Diencephalon (tissue), 1 donor: ENCODE measurements at places on chromosomes 4 and X. TPM values are rescaled to one million over a fixed set of nuclear protein-coding genes. Genes with fewer than 3 reads are reported as not detected.

The RBM47 gene
- total RNA-seq = 3.5 TPM

The TRPC5OS gene
- 0.23 TPM for total RNA-seq

The SSX3 gene
- not detected for total RNA-seq

The C4orf36 gene
- total RNA-seq = 3.2 TPM

The PALLD gene
- total RNA-seq = 39.7 TPM

The USP27X gene
- total RNA-seq = 17.5 TPM

The SH3BGRL gene
- 92.5 TPM for total RNA-seq

The USP26 gene
- total RNA-seq = not detected

The CPZ gene
- total RNA-seq = 1.4 TPM

The HS6ST2 gene
- 37.8 TPM for total RNA-seq

The DCAF12L1 gene
- 1.2 TPM for total RNA-seq

The TMEM47 gene
- 90.2 TPM for total RNA-seq

The EVC gene
- 3.0 TPM for total RNA-seq

The TMPRSS11D gene
- not detected for total RNA-seq

The SPIN2A gene
- total RNA-seq = 0.92 TPM

The F11 gene
- not detected for total RNA-seq

The TRO gene
- total RNA-seq = 126 TPM

The PPA2 gene
- 84.0 TPM for total RNA-seq

The QRFPR gene
- total RNA-seq = 8.8 TPM

The PHEX gene
- 1.4 TPM for total RNA-seq

The RHOH gene
- total RNA-seq = 0.46 TPM

The KLB gene
- 0.46 TPM for total RNA-seq

The CT45A1 gene
- total RNA-seq = not detected

The HELT gene
- total RNA-seq = 1.6 TPM

The FGD1 gene
- 17.5 TPM for total RNA-seq

The AR gene
- total RNA-seq = 1.8 TPM

The IL15 gene
- total RNA-seq = 1.6 TPM

The TMEM164 gene
- 40.4 TPM for total RNA-seq

The DDX53 gene
- not detected for total RNA-seq

The DUX4 gene
- total RNA-seq = not detected

The DCAF4L1 gene
- total RNA-seq = 0.23 TPM

The FSTL5 gene
- 70.1 TPM for total RNA-seq

The NAT8L gene
- total RNA-seq = 25.6 TPM

The TRIM60 gene
- total RNA-seq = not detected

The RIPPLY1 gene
- not detected for total RNA-seq

The GAGE12J gene
- not detected for total RNA-seq

The MECP2 gene
- total RNA-seq = 33.0 TPM

The RHOXF1 gene
- not detected for total RNA-seq

The EOLA2 gene
- 15.7 TPM for total RNA-seq

The DIPK2B gene
- 2.5 TPM for total RNA-seq
